ENCODE measurements at places on chromosomes 12 and 14.
A peak's percentile ranks its signal among the peaks of the same experiment; 100 is the strongest.

- no peak for DNase-seq
Observed at GRCh38 chr12:130119241-130119861, 42.9 kb upstream of the FZD10 start.

DNA sequence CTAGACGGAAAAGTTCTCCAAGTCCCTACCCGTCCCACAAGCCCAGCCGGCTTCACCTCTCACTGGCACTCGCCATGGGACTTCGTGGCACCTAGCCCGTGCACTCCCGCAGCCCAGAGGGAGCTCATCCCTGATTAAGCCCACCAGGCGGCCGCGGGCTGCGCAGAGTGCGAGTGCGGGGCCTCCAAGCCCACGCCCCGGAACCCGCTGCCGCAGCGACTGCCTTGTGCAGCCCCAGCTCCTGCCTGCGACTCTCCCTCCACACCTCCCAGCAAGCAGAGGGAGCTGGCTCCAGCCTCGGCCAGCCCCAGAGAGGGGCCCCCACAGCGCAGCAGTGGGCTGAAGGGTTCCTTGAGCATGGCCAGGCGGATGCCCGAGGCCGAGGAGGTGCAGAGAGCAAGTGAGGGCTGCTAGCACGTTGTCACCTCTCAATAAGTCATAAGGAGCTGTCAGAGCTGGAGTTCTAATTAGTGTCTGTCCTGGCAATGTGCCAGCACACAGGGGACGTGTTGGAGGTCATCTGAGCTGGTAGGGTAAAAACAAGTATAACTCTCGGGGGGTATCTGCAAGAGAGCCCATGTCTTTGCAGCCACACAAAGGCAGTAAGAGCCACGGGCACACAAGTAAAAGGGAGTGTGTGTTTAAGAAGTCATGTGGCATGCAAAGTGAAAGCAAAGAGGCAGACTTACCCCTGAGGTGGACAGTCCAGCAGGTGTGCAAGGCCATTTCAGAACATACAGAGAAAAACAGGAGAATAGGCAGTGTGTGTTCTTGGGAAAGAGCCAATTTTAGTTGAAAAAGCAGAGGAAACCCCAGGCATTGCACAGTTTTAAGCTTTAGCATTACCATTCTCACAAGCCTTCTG is 27.1 kb upstream of the TMTC2 start:
- DNase-seq: no peak

GRCh38 chr12:3428631-3429030 is 62.4 kb upstream of the PRMT8 start:
- no peak for DNase-seq

DNA sequence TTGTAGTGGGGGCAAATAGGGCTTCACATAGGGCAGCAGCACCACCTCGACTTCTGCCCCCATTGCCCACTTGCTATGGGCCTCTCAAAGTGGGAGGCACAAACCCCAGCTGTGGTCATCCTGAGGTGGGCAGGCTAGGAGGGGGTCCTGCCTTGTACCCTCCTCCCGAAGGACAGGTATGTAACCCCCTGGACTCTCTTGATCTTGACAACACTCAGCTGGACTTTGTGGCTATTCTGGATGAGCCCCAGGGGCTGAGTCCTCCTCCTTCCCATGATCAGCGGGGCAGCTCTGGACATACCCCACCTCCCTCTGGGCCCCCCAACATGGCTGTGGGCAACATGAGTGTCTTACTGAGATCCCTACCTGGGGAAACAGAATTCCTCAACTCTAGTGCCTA is 8.0 kb downstream of the ARHGAP9 start:
- no peak for DNase-seq

- no peak for DNase-seq
Observed at GRCh38 chr14:65937079-65937959, 524.8 kb downstream of the FUT8 start.

GRCh38 chr12:122722387-122722786 is 5.8 kb upstream of the HCAR3 start:
- no peak for DNase-seq

DNA sequence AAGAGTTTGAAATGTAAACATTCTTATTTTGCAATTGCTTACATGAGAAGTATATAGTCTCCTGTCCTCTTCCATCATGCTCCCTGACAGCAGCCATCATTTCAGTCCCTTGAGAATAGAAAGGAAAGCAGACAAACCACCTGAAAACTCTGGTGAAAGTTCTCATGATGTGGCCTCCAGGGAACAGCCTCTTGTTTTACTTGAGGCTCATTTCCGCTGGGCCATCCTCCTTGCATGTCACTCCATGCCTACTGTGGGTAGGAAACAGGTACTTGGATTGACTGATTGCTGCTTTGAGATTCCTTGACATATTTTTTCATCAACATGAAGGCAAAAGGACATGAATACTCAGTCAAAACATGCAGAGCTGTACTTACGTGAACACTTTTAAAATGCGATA is 6.0 kb downstream of the SYT1 start:
- DNase-seq: no peak

- DNase-seq: no peak
Observed at GRCh38 chr14:54650959-54651351, 84.0 kb downstream of the SAMD4A start.

DNA sequence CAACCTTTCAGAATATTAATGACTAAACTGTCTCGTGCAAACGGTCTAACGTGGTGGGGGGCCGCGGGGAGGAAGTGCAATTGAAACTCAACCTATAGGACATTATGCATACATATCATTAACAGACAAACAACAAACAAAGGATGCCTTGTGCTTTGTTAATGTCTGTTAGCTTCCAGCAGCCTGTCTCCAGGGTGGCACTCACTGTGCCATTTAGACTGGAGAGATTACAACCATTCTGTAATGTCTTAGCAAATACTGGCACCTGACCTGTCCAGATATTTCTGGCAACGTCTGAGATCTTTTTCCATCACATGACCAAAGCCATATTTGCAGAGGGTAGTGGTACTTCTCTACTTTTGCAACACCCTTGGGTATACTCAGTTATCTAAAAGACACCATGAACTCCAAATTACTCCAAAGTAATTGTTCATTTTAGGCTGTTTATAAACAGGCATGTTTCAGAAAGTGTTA is 11.6 kb downstream of the BHLHE41 start:
- DNase-seq: peak; percentile 57

GRCh38 chr14:33643426-33644181 is 307.3 kb downstream of the EGLN3 start:
- no peak for DNase-seq

GRCh38 chr12:53652366-53652765 is 23.5 kb downstream of the ATP5MC2 start:
- no peak for DNase-seq

DNA sequence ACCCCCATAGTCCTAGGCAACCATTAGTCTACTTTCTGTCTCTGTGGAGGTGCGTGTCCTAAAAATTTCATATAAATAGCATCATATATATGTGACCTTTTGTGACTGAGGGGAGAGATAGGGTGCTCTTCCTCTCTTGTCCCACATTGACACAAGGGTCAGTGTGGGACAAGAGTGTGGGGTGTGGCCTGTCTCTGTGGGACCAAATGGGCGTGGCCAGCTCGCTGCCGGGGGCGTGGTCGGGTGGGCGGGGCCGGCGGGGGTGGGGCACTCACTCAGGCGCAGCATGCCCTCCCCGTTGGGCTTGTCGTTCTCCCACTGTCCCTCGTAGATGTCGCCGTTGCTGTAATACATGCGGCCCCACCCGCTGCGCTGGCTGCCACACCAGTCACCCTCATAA is 15.5 kb downstream of the MORN3 start:
- no peak for DNase-seq

- no peak for DNase-seq
Observed at GRCh38 chr14:101257551-101257950, 303.7 kb upstream of the DIO3 start.

DNA sequence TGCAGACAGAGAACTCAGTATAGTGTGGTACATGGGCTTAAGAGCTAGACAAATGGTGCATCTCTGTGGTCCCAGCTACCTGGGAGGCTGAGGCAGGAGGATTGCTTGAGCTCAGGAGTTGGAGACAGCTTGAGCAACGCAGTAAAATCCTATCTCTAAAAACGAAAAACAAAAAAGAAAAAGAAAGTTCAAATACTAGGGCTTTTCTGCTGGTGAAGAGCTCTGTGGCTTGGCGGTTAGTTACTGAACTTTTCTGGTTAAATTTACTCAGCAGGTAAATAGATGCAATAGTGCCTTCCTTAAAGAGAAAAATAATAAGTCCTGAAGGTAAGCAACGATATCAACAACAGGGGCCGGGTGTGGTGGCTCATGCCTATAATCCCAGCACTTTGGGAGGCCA is 31.4 kb upstream of the RAP1B start:
- no peak for DNase-seq

DNA sequence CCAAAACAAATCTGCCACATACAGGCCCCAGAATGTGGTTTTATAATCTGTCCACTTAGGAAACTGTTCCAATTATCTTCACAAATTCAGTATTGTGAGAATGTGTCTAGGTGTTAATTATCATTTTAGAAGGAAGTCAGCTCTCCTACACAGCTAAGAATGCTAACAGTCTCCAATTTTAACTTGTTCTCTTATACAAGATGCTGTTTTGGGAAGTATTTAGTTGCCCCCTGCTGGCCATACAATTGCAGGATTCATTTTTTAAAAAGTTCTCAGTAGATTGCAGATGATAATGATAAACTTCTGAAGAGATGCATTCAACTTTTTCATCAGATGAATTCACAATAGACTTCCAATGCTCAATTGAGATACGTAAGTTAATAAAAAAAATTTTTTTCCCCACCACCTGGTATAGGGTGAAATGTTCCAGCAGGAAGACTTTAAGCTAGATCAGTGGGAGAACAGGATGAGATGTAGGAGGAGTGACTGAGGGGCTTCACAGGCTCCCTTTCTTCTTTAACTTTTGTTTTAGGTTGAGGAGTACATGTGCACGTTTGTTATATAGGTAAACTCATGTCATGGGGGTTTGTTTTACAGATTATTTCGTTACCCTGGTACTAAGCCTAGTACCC is 27.3 kb upstream of the OSBPL8 start:
- DNase-seq: peak; percentile 10

DNA sequence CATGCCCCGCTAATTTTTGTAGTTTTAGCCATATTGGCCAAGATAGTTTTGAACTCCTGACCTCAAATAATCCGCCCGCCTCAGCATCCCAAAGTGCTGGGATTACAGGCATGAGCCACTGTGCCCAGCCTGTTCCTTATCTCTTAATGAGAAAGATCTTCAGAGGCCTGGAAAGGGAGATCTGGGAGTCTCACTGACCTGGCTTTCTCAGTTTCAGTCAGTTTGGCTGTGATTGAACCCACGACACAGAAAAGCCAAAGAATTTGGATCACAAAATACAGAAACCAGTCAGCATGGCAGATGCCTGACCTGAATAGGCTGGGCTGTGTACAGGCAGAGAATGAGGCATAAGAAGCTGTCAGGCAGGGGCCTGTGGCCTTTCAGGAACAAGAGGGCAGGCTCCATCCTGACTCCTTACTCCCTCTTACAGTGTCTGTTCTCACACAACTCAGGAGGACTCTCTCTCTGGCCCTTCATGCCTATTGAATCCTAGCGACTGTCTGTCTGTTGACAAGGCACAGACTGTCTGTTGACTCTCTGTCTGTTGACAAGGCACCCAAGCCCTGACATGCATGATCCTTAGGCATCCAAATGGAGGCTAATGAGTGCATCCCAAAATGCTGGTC is 366.5 kb upstream of the CCDC196 start:
- DNase-seq: no peak

GRCh38 chr14:104169005-104169698 is 30.8 kb downstream of the KIF26A start:
- no peak for DNase-seq

GRCh38 chr12:132484183-132484890 is 5.6 kb upstream of the FBRSL1 start:
- no peak for DNase-seq

- DNase-seq: no peak
Observed at GRCh38 chr12:94327809-94328208, 131.9 kb downstream of the CEP83 start.

DNA sequence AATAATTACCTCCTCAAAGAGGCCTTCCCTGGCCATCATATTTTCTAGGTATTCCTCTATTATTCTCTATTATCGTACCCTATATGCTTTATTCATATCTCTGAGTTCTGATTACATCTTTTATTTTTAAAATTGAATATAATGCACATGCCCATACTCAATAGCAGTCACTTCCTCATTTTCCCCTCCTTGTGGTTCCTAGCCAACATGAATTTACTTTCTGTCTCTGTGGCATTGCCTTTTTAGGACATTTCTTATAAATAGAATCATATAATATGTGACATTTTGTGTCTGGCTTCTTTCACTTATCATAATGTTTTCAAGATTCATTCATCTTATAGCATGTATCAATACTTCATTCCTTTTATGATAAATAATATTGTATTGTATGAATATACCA is 74.4 kb upstream of the TRHDE start:
- no peak for DNase-seq
